ENCODE measurements at places on chromosomes 13 and 19.

DNA sequence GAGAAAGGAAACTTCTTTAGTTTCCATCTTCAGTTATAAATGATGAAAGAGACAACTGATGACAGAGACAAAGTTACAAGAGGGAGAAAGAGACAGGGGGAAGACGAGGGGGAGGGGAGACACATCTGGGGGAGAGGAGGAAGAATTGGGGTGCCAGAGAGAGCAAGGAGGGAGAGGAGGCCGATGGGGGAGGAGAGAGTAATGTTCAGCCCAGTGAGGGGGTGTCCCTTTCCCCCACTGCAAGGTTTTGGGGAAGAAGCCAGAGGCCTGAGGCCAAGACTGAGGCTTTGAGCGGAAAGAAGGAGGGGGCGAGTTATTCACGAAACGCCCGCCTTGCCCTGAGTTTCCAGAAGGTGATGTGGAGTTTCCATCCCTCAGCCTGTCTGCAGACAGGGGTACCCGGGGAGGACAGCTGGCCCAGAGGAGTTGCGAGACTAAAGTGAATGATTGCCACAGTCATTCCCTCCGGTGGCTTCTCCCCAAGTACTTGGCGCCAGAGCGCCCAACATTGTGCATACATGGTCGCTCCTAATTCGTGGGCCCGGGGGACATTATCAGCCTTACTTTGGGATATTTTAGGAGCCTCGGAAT is 558 bp upstream of the PPAN start:
- ATAC-seq: no peak

DNA sequence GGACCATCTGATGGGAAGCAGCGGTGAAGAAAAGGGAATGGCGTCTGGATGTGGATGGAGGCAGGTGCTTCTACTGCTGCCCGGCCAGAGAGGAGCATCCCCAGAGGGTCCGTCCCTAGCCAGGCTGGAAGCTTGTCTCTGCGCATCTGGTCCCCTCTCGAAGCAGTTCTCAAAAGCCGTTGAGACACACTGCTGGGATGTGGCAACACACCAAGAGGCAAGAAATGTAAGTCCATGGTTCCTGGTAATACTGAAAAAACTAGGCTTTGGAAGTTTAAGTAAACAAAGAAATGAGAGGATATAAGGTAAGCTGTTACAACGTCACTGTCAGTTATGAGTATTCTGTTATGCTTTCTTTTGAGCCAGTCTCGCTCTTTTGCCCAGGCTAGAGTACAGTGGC is 15.1 kb upstream of the FFAR2 start:
- no peak for ATAC-seq

- no peak for ATAC-seq
Observed at GRCh38 chr13:104757712-104758111, 1691.5 kb upstream of the SLC10A2 start.

GRCh38 chr13:86792153-86792651 is 879.0 kb upstream of the SLITRK5 start:
- no peak for ATAC-seq

DNA sequence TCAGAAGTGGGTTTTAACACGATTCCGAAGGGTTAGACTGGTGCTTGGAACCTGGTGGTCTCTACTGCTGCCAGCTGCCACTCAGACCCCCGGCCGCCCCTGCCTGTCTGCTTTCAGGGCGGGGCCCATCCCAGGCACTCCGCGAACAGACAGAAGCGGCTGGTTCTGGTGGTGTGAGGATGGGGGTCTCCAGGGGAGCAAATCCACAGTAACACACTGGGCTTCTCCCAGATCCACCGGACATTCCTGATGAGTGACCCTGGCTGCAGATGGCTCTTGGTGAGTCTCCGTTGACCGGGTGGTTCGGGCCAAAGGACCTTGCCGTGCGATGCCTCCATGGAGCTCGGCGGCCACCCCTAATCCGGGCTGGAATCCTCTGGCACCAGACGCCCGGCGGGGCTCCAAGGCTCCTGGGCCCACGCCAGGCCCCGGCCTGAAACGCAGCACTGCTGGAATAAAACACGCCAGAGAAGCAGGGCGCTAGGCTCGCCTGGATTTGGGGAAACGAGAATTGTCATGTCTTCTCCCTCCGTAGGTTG is 2.1 kb upstream of the PTBP1 start:
- no peak for ATAC-seq

GRCh38 chr19:27964185-27964584 is 1248.8 kb downstream of the UQCRFS1 start:
- no peak for ATAC-seq

DNA sequence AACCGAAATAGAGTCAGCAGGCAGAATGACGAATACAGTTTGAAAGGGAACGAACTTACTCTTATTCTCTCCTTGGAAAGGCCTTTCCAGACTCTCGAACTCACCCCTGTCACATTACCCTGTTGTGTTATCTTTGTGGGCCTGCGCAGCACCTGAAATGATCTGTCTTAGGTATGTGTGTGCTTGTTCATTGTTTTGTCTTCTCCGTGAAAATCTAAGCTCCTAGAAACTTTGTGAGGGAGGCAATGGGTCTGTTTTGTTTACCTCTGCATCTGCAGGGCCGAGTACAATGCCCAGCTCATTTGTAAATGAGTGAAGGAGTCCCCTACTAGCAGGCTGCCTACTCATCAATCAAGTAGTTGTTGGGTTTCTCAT is 19.6 kb downstream of the HMGB1 start:
- no peak for ATAC-seq

GRCh38 chr13:59690857-59691500 is 472.7 kb downstream of the DIAPH3 start:
- no peak for ATAC-seq

DNA sequence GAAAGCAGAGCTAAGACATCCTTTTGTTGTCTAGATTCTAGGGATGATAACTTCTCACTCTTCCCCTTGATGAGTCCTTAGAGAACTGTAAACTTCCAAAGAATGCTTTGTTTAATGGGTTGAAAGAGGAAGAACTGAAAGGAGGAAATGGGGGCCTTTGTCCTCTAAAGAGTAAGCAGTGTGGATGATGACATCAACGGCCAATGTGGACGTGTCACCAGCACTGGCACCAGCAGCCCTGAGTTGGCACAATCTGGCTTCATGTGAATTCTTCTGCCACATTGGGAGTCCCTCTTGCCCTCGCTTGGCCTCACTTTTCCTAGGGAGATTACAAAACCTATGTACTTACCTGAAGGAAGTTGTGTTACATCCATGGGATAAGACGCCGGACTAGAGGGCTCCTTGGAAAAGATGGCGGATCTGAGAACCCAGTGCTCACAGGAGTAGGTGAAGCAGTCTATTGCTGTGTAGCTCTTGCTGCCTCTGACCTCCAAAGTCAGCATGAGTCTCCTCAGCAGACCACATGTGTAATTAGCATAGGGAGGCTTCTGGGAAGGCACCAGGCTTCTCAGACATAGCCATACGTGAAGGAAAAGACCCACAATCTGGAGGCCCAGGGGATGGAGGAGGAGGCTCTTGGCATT is 62.8 kb downstream of the RGCC start:
- ATAC-seq: no peak

DNA sequence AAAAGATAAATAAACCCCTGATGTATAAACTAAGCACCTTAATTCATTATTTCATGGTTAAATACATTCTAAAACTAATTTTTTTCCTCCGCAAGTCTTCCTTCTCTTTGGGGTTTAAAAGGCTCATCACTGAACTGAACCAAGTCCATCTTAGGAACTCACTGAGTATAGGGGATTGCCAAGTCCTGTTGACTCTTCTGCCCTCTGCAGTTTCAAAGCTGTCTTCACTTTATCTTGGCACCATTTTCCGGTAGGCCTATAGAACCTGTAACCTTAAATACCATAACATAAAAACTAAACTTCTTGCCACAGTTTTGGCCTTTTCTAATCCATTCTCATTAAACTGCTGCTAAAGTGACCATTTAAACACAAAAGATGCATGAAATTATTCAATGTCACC is 66.5 kb upstream of the USPL1 start:
- peak; percentile 95 for ATAC-seq

GRCh38 chr19:46448601-46449000 is 19.9 kb upstream of the PNMA8C start:
- ATAC-seq: no peak

All from SK-N-SH treated with all-trans-retinoic acid at 6 μM for 48 hours (cell line).